ENCODE measurements at places on chromosomes 1 and 21.

GRCh38 chr1:205449750-205450443, 5.9 kb downstream of the BLACAT1 start:
- no peak for DNase-seq

- no peak for DNase-seq
Measured at GRCh38 chr1:98793136-98793535, 131.6 kb downstream of the SNX7 start.

DNA sequence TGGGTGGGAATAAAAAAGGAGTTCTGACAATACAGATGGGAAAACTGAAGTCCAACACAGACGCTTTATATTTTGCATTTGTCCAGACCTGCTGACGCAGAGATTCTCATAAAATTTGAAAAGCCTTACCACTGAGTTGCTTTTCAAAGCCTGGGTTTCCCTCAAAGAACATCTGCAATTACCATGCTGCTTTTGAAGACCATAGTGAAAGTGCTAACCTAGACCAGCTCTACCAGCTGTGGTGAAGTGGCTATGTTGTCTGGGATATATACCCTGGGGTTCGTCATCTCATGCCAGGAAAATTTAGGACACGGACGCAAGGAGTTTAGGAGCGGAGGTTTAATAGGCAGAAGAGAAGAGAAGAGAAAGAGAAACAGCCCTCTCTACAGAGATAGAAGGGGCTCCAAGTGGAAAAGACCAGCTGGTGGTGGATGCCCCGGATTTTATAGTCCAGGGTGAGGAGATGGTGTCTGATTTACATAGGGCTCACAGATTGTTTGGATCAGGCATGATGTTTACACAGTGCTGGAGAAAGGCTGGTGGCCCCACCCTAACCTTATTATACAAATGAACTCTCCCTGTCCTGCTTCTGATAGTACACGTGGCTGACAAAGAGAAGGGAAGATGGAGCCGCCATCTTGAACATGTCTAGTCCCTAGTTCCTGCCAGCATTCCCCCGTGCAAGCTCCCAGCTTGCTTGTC, 73.8 kb downstream of the AK4 start:
- DNase-seq: no peak

GRCh38 chr1:234782105-234782751, 172.2 kb upstream of the IRF2BP2 start:
- DNase-seq: no peak

- no peak for DNase-seq
Measured at GRCh38 chr1:9824702-9825089, 931 bp upstream of the CLSTN1 start.

DNA sequence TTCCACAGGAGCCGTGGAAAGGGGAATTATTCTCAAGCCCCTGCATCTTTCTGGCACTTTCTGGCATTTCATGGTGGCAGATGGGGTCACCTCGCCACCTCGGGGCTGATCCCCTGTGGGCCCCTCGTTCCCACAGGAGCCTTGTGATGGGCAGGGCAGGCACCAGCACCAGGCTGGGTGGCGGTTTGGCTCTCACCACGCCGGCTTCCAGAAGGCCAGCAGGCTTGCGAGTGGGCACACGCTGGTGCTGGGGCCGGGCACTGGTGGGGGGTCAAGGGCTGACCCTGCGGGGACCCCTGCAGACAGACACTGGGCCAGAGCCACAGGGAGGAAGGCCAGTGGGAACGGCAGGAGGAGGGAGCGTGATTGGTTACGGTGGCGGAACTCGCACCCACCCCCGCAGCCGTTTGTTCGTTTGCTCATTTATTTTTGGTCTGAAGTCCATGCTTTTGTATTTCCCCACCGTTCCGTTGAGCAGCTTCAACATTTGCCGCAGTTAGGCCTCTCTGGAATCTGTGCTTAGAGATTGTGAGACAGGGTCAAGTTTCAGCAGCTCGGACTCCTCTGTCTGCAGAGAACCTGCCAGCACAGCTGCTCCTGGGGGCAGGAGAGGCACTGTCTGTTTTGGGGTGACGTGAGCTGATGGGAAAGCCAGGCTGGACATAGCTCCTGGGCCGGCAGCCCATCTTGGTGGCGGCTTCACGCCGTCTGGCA, 5.3 kb downstream of the COL18A1 start:
- DNase-seq: peak; percentile 52

DNA sequence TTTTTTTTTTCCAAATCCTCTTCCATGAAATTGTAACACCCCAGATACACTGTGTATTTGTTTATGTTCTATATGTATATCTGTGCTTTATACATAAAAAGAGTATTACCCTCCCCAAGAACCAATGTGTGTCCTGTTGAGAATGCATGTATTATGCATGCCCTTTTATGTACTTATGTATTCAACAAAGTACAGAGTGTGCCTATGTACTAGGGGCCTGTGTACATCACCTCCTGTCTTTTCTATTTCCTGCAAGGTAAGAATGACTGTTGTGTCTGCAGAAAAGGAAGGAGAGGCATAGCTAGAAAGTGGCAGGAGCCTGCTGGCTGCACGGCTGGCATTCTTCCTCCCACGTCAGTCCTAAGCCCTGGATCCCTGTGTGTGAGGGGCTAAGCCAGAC, 7.0 kb downstream of the TMEM61 start:
- no peak for DNase-seq

DNA sequence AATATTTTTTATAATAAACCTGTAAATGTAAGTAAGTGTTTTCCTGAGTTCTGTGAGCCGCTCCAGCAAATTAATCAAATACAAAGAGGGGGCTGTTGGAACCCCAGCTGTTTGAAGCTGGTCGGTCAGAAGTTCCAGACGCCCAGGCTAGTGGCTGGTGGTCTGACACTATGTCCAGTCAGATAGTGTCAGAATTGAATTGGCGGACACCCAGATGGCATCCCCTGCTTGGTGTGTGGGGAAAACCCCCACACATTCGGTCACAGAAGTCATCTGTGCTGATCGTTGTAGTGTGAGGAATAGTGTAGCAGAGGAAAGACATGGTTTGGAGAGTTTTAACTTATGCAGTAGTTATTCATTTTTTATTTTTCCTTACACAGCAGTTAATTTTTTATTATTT, 32.4 kb downstream of the TBCE start:
- DNase-seq: no peak

DNA sequence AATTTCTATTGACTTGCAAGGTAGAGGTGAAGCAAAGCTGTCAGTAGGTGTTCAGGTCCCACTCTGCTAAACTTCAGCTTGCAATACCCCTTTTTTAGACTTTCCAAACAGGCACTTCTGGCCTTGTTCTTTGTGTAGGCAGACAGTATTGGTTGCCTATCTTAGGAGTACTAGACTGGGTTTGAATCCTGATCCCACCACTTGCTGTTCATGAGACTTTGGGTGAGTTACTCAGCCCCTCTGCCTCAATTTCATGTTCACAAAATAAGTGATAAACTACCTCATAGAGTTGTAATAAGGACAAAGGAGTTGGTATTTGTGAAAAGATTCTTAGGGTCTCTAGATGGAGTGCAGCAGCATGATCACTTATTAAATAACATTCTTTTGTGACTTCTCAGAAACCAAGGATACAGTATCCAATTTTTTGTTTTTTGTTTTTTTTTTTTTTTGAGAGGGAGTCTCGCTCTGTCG, 5.2 kb downstream of the RCC1 start:
- DNase-seq: no peak

DNA sequence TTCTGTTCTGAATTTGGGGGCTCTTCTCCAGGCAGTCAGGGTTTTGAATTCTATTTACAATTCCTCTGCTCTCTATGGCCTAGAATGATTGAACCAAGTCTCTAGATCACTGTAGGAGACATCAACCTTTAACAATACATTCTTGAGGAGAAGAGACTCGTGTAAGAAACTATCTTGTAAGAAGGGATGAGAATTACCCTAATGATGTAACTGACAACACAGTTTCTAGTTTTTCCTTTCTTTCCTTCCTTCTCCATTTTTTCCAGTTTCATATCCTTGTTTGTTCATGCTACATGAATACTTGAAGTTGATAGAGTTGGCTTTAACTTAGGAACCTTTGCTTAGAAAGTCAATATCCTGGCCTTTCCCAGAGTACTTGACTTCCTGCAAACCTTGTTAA, 1.3 kb upstream of the ATP1A1 start:
- no peak for DNase-seq

DNA sequence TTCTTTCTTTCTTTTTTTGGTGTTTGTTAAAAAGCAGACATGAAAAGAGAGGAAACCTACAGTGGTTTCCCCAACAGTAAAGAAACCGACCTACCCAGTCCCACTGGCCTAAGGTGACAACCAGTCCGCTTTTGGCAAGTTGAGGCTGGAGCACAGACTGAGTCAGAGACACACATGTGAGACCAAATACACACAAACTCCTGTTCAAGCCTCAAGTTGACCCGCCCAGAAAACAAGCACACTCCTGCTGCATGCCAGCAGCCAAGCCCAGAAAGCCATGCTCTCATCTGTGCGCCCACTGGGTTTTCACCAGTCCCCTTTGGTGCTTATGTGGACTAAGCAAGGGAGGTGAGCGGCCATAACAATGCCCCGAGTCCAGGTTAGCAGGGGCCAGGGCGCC, 64.6 kb upstream of the GPR153 start:
- no peak for DNase-seq

GRCh38 chr1:214850432-214851050, 232.0 kb upstream of the KCNK2 start:
- DNase-seq: no peak

DNA sequence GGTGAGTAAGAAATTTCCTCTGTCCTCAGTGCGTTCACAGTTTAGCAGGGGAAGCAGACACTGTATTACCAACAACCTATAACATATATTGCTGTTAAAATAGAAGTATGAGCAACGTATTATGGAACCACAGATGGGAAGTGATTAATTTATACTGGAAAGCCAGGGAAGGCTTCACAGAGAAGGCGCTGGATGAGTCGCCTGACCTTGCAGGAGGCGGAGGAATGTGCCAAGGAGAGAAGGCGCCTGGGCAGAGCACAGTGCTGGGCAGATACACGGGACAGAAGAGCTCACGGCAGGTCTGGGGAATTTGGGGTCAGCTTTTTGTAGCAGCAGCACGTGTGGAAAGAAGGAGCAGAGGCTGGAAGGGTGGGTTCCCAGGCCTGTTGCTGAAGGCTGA, 116.3 kb downstream of the DHRS3 start:
- DNase-seq: no peak

DNA sequence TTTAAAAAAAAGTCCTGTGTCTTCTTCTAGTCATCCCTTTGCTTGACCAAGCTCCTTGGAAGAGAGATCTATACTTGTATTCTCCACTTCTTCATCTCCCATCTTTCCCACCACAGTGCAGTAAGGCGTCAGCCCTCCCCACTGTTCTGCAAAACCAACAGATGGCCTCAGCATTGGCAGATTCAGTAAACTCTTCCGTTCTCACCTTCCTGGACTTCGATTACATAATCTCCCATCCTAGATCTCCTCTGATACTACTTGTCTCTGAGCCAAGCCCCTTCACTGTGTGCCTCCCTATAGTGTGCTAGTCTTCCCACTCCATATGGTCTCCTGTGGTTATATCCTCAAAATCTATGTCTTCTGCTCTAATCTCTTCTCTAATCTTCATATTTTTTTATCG, 1.6 kb upstream of the COLGALT2 start:
- DNase-seq: no peak

DNA sequence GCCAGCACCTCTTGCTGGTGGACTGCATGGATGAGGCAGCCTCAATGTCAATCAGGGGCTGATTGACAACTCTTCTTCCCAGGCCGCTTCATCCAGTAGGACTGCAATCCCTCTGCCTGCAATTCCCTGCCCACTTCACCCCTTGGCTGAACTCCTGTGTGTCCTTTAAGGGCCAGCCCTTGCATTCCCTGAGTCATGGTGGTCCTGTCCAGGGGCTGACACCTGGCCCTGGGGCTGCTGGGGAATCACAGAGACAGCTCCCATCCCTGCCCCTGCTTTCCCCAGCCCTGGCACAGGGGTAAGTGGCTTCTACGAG, 4.6 kb upstream of the EPS8L3 start:
- DNase-seq: no peak

DNA sequence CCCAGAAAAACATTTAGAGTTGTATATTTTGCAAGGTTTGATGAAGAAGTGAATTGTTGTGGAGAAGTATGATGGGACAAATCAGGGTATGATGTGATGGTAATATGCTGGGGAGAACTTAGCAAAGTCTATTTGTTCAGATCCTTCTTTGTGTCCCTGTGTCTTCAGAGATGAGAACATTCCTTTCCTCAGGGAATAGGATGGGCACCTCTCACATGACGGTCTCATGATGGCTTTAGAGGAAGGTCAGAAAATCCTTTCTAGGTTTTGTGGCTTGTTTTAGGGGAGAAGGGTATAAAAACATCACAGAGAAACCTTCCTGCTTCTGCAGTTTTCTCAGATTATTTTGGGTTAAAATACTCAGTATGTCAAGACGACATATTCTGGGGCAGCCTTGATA, 171.3 kb upstream of the NRIP1 start:
- DNase-seq: no peak

DNA sequence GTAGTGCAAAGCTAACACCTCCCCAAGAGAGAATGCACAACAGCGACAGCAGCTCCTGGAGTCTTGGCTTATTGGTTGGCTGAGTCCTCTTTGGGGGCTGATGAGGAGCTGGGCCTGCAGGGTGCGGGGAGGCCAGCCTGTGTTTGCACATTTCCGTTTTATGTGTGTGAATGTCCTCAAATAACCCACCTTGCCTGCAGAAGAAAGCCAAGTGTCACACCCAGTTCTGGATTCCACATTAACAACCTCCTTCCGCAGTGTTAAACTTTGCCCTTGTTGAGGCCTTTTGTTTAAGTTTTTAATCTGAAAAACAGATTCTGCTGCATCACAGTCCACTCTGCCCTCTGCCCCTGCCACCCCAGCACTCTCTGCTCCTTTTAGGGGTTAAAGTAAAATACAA, 274.5 kb downstream of the TM2D1 start:
- DNase-seq: peak; percentile 16

GRCh38 chr1:1318131-1318652, 6.3 kb downstream of the INTS11 start:
- no peak for DNase-seq

GRCh38 chr1:27937524-27937836, 2.7 kb downstream of the SMPDL3B start:
- no peak for DNase-seq

DNA sequence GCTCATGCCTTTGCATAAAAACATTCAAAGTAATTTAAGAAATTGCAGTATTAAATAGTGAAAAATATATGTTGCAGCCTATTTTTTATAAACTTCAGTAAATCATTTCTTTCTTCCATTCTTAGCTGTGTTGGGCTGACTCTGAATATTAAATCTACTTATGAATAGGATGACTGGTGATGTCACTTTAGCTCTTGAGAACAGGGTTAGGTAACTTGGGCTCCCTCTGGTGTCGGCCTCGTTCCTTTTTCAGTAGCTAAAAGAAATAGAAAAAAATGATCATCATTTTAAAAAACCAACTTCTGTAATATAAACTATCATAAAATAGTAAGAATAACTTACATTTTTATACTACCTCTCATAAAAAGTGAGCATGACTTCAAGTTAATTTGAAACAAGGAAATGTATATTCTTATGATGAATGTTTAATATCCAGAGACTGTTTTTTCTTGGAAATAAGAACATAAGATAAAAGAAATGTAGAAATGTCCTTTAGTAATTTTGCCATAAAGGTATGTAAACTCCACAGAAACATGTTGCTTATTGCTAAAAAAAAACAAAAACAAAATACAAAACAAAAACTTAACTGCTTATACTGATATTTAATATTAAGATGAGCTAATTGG, 26.8 kb upstream of the NCAM2 start:
- peak; percentile 8 for DNase-seq

- no peak for DNase-seq
Measured at GRCh38 chr1:231103961-231104360, 57.9 kb upstream of the TRIM67 start.

- DNase-seq: peak; percentile 42
Measured at GRCh38 chr1:76868154-76868882, 1.0 kb downstream of the ST6GALNAC5 start.

- DNase-seq: no peak
Measured at GRCh38 chr1:56917356-56917755, 48.5 kb downstream of the C8B start.

GRCh38 chr1:3097861-3098260, 28.9 kb downstream of the PRDM16 start:
- DNase-seq: no peak

Measured in HuH-7.5 (cell line).